ENCODE measurements at places on chromosomes 16 and 17.
A peak's percentile ranks its signal among the peaks of the same experiment; 100 is the strongest.

DNA sequence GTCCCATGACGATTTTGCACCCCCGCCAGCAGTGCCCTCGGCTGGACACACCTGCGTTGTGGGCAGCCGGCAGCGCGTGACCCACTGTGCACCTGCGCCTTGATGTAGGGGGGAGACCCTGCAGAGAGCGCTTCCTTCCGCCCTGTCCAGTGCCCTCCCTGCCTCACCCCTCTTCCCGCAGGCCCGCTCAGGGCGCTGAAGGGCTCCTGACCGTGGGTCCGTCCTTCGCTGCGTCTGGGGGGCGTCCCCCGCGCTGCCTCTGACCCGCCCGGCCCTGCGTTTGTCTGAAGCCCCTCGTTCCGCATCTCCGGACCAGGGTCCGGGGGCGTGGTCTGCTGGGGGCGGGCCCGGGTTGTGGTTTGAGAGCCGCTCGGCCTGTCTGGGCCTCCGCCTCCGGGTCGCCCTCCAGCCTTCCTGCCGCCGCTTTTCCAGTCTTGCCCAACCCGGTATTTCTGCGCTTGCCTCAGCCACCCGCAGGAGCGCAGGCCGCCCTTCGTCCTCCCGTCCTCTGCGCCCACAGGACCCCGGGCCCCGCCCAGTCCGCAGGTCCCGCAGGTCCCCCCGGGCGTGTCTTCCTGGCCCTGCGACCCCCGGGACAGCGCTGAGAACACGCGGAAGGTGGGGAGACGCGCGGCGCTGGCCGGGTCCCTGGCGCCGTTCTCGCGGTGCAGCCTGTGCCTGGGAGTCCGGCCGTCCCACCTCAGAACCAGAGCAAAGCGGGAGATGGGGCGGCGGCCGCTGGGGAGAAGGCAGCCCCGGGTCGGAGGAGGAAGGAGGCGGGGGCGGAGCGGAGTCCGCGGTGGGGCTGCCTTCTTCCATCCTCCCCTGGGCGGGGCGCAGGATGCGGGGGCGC, 4.0 kb upstream of the IL17C start:
- DNase-seq: peak; percentile 66

GRCh38 chr17:73658821-73659515, 14.7 kb upstream of the SDK2 start:
- DNase-seq: no peak

DNA sequence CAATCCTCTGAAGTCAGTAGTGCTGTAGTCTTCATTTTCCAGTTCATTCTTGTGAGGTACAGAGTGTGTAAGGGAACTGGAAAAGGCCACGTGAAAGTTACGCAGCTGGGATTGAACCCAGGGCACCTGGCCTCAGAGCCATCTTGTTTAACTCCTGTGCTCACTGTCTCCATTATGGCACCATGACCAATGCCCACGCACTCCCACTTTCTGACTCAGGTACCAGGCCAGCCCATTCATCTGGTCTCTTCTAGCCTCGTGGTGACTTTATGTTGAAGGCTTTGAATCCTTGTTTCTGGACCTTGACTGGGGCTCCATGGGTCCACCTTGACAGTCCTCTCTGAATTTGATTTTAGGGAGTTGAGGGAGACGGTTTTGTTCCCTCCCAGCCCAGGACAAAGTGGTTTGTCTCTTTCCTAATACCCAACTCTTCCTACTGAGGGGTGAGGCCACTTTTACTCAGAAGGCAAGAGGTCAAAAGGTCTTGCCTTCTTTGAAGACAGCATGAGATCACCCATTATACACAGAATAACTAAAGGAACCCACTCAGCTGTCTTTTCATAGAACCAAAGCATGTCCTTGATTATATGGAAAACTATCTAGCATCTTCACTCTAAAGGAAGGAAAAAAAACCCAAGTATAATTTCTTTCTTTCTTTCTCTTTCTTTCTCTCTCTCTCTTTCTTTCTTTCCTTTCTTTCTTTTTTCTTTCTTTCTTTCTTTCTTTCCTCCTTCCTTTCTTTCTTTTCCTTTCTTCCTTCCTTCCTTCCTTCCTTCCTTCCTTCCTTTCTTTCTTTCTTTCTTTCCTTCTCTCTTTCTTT, 50.0 kb downstream of the OTOA start:
- no peak for DNase-seq

GRCh38 chr16:5541356-5541755, 443.8 kb upstream of the EEF2KMT start:
- no peak for DNase-seq

DNA sequence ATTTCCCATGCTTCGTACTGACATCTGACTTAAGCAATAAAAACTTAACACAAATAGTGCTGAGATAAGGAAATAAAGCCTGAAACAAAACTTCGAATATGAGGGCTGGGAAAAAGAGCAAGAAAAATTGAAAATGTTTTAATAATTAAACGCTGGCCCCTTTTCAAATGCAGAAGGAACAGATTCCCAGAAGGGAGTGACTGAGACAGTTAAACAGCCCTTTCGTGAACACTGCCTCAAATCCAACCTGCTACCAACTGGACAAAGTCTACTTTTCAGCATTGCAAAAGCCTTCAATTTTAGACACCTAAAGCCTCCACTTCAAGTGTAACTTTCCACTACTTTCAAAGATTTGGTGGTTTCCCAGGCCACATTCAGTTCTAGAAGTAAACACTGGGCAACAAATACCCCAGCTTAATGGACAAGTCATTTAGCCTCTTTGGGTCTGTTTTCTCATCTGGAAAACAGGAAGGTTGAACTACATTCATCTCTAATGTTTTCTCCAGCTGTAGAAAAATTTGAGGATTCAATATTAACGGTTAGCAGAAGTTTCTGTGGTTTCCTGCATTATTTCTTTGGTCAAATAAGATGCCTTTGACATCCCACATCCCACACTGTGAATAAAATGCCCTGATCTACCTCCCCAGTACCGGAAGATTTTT, 11.8 kb downstream of the RFFL start:
- no peak for DNase-seq

- no peak for DNase-seq
Observed at GRCh38 chr16:86581458-86581857, 3.1 kb downstream of the FOXL1 start.

DNA sequence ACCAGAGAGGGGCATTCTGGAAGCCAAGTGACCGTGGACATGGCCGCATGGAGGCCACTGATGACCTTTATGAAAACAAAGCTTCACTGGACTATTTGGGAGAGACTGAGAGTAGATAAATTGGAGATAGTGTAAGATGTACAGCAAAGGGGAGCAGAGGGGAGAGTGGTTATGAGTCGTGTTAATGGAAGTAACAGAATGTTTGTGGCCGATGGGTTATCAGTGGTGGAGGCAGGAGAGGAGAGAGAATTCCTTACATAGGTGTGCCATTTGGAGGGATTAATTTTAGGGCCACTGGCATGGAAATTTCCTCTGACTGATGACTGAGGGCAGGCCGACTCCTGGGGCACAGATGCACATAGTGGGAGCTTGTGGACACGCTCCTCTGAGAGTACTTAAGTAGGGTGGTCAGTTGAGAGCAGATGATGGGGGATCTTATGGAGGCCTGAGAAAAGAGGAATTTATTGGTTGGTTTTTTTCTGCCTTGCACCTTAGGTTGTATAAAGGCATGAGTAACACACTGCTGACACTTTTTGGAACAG, 19.2 kb downstream of the PRPSAP2 start:
- DNase-seq: no peak

DNA sequence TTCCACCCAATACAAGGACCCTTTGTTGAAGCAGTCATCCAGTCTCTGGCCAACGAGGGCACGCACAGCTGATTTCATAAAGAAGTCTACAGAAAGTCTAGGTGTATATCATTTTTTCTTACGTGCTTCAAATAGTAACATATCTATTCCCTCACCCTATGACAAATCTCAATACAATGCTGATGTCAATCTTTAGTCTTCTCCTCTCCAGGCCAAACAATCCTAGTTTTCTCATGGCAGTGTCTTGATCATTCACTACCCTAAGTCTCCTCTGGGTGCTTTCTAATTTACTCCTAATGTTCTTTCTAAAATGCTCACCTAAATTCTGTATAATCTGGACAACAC, 92.6 kb downstream of the CACNG1 start:
- no peak for DNase-seq

GRCh38 chr16:17635183-17635582, 164.4 kb upstream of the XYLT1 start:
- DNase-seq: no peak

DNA sequence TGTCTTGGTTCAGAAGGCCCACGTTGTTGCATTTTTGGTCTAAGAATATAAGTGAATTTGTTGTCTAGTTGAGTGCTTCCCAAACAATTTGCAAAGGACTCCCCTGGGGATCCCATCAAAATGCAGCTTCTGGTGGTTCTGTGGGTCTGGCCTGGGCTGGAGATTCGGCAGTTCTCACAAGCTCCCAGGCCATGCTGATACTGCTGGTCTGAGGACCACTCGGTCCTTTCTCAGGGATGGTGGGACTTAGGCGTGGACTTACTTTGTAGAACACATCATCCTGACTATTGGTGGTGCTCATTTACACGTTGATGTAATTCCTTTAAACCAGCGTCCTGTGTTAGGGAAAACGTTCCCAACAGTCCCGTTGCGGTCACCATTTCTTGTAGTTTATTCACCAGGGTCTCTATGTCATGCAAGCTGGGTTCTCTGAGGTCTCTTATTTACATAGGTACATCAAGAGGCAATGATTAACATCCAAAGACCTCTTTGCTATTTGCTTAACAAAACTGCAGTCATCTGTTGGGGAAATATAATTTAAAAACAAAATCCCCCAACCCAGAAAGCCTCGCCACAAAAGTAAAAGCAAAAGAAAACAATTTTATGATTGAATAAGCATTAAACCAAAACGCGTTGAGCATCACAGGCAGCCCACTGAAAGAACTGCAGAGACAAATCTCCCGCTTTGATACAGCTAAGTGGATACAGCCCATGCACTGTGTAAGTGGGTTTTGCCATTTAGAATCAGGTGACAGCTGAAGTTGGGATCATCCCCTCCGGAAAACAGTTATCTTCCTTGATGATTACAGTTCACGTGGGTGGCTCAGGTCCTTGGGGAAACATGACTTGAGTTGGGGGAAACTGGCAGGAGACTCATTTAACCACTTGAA, 39.0 kb upstream of the SEC14L1 start:
- DNase-seq: no peak

GRCh38 chr16:81616321-81617020, 162.6 kb upstream of the PLCG2 start:
- peak; percentile 64 for DNase-seq

DNA sequence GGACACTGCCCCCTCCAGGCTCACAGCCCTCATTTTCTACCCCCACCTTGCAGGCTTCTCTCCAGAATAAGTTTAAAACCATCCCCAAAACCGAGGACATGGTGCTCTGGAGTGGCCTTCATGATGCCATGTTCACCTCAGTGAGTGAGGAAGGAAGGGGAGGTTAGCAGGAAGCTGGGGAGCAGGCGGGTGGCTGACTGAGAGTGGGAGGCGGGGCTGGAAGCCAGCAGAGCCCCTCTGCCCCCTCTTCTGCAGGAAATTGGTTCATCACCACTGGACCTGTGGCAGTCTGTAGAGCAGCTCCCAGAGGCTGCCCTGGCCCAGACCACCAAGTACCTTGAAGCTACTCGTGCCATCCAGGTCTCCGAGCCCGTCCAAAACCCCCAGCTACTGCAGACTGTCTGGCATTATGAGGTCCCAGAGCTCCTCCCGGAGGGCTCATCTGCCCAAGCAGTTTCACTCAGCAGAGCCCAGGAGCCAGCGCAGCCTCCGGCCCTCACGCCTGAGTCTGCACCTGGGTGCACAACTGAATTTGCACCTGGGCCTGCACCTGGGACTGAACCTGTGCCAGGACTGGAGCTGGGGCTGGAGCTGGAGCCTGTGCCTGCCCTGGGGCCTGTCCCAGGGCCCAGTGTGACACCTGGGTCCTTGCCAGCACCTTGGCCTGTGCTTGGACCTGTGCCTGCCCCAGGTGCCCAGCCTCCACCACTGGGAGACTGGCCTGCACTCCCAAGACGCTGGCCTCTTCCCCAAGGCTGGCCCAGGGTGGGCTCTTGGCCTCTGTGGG, 19.0 kb downstream of the C16orf96 start:
- no peak for DNase-seq

DNA sequence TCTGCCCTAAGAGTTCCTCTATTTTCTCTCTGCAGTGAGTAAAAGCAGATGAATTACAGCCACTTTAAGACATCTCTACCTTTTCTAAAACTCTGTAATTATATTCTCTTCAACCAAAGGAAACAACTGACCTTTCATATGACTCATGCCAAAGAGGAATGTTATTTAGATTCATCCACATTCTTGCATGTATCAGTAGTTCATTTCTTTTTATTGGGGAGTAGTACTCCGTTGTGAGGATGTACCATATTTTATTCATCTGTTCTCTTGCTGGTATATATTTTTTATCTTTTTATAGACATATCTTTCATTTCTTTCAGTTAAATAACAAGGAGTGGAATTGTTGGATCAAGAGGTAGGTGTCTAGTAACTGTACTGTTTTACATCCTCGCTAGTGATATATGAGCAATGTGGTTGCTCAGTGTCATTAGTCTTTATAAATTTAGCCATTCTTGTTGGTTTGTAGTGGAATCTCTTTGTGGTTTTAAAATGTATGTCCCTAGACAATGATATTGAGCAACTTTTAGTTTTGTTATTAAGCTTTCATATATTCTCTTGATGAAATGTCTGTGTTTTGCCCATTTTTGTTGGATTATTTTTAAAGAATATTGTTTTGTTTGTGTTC, 7.8 kb upstream of the MYH8 start:
- DNase-seq: no peak

DNA sequence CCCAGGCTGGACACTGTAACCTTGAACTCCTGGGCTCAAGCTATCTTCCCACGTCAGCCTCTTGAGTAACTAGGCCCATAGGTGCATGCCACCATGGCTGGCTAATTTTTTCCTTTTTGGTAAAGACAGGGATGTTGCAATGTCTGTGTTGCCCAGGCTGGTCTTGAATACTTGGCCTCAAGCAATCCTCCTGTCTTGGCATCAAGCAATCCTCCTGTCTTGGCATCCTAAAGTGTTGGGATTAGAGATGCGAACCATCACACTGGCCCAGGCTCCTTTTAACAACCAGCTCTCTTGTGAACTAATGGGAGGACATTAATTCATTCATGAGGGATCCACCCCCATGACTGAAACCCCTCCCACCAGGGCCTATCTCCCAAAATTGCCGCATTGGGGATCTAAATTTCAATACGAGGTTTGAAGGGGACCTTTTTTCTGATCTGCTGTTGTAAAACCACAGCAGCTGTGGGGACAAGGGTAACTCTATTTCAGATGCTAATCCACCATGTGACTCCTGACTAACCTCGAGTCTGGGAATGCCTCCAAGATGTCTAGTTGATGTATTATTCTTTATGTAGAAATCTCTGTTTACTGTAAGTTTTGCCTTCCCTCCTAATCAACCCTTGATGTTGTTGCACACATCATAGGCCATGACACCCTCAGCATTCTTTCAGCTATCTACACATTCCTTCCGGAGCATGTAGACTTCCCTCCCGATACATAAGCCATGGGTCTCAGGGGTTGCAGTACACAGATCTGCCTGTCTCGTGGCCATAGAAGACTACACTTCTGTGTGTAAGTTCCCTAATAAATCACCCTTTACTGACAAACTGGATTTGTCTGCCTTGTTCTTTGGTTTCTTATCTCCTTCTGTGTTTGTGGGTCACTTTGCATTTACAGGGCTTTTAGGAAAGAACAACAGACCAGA, 37.6 kb downstream of the RNF112 start:
- DNase-seq: no peak
